ENCODE measurements at places on chromosomes 4 and X.

DNA sequence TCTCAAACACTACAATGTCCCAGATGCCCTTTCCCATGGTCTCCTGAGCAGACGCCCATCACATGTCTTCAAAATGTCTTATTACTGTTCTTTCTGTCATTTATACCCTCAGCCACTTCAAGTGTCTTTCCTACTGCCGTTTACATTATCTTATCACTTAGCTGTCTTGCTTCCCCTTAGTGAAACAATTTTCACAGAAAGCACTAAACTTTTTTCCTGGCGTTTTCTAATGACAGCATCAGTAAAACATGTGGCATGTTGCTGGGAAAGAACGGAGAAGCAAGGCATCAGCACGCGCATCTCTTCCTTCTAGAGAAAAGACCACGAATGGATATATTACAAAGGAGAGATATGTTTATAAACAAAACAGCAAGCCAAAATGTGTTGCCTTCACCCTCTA, 189.7 kb upstream of the SLIT2 start:
- no peak for DNase-seq

DNA sequence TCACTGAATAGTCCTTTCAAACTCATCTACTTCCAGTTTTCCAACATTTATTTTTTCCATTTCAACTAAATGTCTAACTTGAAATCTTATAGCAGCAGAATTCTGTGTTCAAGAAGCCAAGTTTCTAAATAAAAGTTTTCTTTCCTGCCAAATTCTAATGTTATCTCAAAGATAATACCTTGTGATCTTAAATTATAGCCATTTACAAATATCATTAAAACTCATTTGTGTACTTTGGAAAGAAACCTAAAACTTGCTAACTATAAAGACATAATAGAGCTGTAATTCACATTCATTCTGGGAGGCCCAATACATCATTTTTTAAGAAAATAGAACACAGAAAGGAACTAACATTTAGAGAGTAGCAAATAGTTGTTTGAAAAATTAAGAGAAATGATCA, 83.9 kb downstream of the MAD2L1 start:
- DNase-seq: no peak

- no peak for DNase-seq
Observed at GRCh38 chr4:107823870-107824349, 822 bp upstream of the SGMS2 start.

- no peak for DNase-seq
Observed at GRCh38 chr4:29540439-29541102, 1179.6 kb upstream of the PCDH7 start.

- DNase-seq: no peak
Observed at GRCh38 chr4:57243076-57243475, 132.9 kb upstream of the IGFBP7 start.

GRCh38 chr4:155748039-155748438, 10.8 kb upstream of the GUCY1B1 start:
- DNase-seq: no peak

- no peak for DNase-seq
Observed at GRCh38 chrX:155048977-155049619, 21.8 kb downstream of the CMC4 start.

- no peak for DNase-seq
Observed at GRCh38 chr4:88843067-88843685, 145.5 kb upstream of the NAP1L5 start.

GRCh38 chr4:152283801-152284470, 252.0 kb downstream of the FBXW7 start:
- DNase-seq: no peak

DNA sequence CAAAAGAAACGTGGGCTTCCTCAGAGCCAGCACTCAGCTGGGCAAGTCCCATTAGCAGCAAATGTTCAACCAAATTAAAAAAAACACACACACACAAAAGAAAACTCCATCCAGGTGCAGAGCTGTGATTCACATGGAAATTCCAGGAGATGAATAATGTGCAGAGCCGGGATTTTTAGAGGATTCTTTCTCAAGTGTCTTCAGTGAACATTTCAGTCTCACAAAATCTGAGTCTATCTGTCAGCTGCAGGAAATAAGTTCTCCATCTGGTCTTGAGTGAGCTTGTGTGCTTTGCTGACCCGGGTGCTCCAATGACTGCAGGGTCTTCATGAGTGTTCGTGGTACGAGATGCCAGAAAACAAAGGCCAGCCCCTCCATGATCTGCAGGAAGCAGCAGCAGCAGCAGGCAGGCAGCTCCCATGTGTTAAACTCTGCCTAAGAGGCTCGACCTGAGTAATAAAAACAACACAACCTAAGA, 44.3 kb downstream of the RASGEF1B start:
- no peak for DNase-seq

GRCh38 chr4:89248879-89249281, 58.7 kb downstream of the GPRIN3 start:
- DNase-seq: no peak

DNA sequence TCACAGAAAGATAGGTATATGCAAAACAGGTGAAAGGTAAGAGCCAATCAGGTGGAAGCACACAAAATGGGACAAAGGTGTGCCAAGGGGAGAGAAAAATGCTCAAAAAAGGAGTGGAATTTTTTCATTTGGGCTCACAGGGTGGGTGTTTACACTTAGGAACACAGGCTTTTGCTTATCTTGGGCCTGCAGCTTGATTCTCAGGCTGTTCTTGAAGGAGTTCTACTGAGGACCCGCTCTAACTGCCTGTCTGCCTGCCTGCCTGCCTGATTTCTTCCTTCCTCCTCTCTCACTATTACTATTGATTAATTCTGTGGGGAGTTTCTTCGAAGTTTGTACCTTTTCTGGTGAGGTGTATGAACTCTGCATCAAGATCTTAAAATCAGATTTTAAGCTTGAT, 120.3 kb upstream of the CTSO start:
- no peak for DNase-seq

DNA sequence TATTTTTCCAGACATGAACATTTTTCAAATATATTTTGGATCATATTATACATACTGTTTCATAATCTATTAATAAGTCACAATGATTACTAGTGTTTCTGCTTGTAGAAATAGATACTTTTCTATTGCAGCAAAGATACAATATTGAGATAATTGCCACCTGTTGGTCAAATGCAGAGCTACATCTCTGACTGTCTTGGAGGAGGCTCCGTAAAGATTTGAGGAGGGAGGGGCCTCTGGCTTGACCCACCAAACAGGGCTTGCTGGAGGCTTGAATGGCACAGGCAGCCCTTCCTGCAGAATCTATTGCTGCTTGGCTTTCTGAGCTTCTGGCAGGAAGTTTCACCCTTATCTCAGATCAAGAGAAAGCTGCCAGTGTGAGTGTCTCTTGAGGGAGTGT, 99.3 kb upstream of the ARMCX2 start:
- DNase-seq: no peak

DNA sequence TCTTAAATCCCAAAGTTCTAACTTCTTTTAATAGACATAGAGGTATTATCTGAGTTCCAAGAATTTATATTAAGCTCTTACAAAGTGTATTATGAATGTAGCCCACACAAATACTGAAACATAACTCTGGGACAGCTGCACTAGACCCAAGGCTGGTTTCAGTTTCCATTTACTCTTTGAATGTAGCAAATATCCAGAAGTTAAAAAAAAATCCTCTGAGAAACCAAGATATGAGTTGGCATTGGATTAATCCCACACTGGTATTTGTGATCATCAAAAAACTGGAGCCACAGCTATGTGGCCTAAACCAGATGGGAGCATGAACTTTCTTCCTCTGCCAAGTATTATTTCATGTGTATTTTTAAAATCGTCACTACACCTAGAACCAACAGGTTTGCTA, 23.6 kb upstream of the SMPX start:
- DNase-seq: no peak

DNA sequence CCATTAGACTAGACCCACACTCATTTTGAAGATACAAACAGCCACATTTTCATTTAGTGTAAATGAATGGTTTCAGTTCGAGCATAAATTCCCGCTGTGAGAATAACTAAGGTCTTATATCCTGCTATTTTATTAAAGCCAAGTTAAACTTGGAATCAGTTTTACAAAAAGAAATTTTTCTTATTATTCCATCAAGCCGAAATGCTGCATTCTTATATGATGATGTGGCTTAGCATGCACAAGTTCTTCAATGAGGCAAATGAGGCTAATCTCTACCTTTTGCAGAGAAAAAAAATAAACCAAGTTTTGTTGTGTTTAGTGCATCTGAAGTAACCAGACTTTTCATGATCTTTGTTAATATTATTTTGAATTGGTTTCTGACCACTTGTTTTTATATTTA, 953.9 kb upstream of the PCDH10 start:
- no peak for DNase-seq

DNA sequence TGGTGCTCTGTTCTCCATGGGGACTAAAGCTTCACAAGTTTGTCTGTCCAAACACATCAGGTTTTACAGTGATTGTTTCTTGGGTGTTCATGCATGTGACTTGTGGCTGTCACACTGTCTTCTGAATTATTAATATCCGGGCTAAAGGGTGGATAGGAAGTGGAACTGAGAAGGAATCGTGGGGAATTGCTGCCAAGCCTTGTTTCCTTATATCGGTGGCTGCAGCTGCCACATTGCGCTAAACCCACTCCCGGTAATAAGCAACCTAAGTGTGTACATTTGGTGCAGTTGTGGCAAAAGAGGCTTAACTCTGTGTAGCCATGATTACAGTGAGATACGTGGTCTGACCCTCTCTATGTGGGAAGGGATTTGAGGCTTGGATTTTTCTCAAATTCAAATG, 30.7 kb downstream of the SEPTIN11 start:
- DNase-seq: no peak

DNA sequence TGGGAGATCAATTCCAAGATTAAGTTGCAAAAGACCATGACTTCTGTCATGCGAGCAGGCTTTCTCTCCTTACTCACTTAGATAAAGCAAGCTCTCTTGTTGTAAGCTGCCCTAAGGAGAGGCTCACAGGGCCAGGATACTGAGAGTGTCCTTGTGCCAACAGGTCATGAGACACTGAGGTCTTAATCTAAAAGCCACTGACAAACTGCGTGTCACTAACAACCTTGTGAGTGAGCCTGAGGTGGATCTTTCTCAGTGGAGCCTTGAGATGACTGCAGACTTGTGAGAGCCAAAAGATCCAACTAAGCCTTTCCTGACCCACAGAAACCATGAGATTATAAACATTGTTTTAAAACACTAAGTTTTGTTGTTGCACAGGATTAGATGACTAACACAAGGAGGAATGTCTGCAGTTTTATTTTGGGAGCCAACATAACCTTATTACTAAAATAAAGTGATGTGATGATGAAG, 170.5 kb downstream of the SLC39A8 start:
- DNase-seq: no peak

- DNase-seq: no peak
Observed at GRCh38 chr4:36332782-36333131, 51.3 kb downstream of the DTHD1 start.

GRCh38 chr4:121034017-121034416, 38.3 kb downstream of the NDNF start:
- DNase-seq: no peak

DNA sequence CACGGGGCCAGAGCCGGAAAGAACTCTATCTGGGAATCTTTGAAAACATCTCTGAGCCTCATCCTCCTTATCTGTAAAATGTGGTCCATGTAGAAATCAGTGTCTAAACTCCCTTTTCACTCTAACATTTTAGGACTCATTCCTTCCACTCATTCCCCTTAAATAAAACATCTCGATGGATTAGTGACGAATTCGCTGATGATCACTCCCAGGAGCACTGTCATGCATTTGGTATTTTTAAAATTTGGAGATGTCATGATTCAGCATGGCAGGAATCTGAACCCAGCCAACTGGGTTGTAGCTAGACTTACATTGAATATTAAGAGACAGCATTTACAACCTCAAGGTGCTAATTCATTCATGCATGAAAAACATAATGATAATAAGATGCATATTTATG, 88.1 kb downstream of the SPANXN3 start:
- DNase-seq: no peak

GRCh38 chr4:4619821-4620220, 78.0 kb upstream of the STX18 start:
- DNase-seq: no peak

- DNase-seq: no peak
Observed at GRCh38 chrX:52216541-52216940, 31.9 kb downstream of the MAGED4 start.

- no peak for DNase-seq
Observed at GRCh38 chr4:24213961-24214360, 324.1 kb upstream of the PPARGC1A start.

- no peak for DNase-seq
Observed at GRCh38 chrX:19912-20571, 261.1 kb upstream of the PLCXD1 start.

GRCh38 chrX:29422034-29422433, 793.3 kb upstream of the MAGEB2 start:
- no peak for DNase-seq

DNA sequence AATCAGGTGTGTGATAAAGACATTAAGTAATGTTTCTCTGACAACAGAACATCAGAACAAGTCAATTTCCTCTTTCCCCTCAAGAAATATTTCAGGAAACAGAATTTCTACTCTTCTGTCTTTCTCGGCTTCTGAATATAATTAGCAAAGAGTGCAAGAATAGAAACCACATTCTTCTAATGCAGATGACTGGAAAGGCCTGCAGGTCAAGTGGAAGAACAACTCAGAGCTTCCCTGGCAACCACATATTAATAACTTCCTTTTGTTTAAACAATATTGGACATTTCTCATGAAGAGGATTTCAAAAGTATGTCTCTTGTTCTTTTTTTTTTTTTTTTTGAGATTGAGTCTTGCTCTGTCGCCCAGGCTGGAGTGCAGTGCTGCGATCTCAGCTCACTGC, 225.5 kb downstream of the PARM1 start:
- DNase-seq: no peak

DNA sequence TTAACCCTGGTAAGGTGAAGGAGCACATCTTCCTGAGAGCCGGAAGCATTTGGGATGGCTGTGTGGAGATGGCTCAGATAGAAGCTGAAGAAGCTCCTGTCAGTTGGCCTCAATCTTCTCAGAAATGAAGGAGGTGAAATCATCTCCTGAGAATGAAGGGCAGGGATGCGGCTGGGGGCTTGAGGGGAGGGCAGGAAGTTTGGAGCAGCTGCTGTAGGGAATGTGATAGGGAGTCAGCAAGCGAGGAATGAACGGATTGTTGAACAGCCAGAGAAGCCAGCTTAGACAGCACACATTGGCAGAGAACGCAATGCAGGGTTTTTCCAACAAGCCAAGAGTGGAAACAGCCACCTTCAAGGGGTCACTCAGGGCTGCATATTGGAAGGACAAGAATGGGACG, 10.0 kb downstream of the KCNE5 start:
- DNase-seq: no peak

DNA sequence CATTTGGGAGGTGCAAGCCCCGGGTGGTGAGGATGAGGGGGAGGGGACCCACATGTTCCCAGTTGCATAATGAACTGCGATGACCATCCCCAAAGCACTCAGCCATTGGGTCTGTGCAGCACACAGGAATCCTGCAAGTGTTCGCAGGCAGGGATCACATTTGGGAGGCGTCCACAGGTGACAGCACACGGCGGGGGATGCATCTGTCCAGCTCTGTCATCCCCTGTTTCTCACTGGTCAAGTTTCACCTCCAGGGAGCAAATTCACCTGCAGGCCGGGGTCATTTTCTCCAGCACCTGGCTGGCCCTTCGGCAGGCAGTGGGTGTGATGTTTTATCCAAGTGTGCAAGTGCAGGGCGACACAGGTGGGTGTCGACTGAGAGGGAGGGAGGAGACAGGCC, 33.3 kb upstream of the SORCS2 start:
- DNase-seq: no peak

Data from GM12892 (cell line).